ENCODE measurements at places on chromosomes 13 and 19. TPM values are rescaled to one million over a fixed set of nuclear protein-coding genes. Genes with fewer than 3 reads are reported as not detected.

The HIPK4 gene
- 0.08 TPM for total RNA-seq

GRCh38 chr13:60572003-60572798, 175.2 kb downstream of the TDRD3 start:
- DNase-seq = no peak

The CHST8 gene
- total RNA-seq = 0.27 TPM

The C2CD4C gene
- total RNA-seq = 2.7 TPM

DNA sequence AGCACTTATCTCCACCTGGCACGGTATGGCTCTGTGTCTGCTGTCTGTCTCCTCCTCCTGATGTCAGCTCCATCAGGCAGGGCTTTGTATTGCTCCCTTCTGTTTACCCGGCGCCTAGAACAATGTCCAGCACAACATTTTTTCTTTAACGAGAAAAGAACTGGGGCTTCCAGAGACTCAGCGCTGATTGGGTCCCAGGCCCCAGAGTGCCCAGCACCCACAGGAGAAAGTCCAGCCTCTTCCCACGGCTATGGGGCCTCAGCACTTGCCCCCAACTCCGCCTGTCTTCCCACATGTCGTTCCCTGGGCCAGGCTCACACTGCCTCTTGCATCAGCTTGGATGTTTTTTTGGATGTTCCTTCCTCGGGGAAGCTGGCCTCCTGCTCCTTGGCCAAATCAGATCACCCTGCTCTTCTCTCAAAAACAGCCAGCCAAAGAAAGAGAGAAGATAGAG, 6.9 kb downstream of the MYPOP start:
- no peak for DNase-seq

GRCh38 chr13:36445278-36445677, 13.0 kb downstream of the CCNA1 start:
- no peak for DNase-seq

DNA sequence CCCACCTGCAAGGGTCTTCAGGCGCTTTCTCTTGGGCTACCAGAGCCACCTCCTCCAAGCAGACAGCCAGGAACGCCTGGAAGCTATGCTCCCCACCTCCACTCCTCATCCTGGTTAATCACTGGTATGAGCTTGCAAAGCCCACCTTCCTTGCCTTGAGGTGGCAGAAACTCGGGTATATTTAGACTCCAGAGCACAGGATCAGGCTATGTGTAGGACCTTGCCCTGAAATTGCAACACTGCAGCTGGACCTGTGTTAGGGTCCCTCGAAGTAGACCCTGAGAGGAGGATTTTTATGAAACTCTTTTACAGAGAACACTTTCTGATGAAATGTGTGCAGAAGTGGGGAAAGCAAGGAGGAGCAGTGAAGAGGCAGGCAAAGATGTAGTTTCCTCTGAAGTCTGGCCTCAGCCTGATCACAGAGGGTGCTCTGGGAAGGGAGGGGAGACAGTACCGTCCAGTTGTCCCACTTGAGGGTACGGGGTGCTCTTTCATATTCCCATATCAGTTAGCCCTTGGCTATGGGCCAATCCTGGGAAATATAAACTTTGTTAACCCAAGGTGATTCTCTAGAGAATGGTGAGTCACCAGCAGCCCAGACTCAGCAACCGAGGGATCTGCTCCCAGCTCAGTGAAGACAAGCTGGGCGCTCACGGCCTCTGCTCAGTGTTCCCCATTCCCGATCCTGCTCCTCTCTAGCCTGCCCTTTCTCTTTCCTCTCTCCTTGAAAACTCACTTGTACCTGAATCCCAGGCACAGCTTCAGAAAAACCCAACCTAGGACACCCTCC, 157.9 kb downstream of the UQCRFS1 start:
- peak; percentile 35 for DNase-seq

DNA sequence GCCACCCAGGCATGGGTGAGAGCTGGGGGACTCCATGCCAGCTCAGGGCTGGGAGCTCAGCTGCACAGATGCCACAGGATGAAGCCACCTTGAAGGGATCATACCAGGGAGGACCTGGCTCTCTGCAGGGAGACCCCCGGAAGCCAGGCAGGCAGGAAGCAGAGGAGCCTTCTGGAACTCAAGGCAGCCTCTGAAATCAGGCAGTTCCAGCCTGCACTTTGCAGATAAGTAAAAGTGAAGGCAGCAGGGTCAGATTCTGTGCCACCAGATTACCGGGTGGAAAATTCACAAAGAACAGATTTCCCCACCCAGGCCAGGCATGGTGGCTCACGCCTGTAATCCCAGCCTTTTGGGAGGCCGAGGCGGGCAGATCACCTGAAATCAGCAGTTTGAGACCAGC, 2.5 kb downstream of the TMEM259 start:
- DNase-seq = no peak

- DNase-seq = no peak
Measured at GRCh38 chr19:15843203-15843893, 27.9 kb upstream of the OR10H1 start.

The KLK2 gene
- not detected for total RNA-seq

GRCh38 chr13:79846386-79846785, 365.4 kb downstream of the NDFIP2 start:
- DNase-seq = no peak

DNA sequence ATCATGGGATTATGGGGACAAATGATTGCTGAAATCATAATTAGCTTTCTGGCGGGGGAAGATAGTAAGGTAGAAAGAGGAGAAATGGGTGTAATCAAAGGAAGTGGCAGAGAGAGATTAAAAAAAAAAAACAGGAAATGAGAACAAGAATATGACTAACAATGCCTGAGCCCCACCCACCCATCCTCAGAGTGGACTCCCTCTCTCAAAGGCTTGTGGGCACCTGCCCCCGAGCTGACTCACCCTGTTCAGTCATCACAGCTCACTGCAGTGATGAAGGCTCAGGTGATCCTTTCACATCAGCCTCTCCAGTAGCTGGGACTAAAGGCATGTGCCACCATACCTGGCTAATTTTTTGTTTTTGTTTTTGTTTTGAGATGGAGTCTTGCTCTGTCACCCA, 26.4 kb upstream of the TPT1 start:
- DNase-seq = peak; percentile 77

DNA sequence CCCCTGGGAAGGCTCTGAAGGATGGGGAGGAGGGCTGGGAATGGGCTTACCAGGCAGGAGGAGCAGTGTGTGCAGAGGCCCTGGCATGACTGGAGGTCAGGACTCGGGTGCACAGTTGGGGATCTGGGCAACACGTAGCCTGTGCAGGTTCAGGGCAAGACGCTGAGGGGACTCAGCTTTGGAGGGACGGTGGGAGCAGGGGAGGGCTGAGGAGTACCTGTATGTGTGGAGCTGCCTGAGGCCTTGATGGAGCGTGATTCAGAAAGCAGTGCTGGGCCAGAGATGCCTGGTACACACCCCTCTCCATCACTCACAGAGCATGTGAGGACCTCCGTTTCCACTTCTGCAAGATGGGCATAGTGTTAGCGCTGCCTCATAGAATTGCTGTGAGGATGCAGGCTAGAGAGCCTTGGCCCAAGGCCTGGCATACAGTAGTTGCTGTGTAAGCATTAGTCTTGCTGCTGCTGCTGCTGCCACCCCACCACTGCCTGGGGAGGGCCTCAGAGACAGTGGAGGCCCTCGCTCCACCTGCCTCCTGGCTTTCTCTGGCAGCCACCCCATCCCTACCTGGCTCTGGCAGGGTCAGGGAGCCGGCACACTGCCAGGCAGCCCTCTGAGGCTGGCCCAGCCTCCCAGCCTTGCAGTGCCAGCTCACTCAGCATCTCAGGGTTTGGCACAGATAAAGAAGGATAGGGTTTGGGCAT, 2.4 kb downstream of the PAK4 start:
- DNase-seq = no peak

GRCh38 chr19:18008814-18009213, 844 bp downstream of the ARRDC2 start:
- DNase-seq = no peak

- no peak for DNase-seq
Measured at GRCh38 chr13:21637296-21637695, 33.3 kb upstream of the MICU2 start.

DNA sequence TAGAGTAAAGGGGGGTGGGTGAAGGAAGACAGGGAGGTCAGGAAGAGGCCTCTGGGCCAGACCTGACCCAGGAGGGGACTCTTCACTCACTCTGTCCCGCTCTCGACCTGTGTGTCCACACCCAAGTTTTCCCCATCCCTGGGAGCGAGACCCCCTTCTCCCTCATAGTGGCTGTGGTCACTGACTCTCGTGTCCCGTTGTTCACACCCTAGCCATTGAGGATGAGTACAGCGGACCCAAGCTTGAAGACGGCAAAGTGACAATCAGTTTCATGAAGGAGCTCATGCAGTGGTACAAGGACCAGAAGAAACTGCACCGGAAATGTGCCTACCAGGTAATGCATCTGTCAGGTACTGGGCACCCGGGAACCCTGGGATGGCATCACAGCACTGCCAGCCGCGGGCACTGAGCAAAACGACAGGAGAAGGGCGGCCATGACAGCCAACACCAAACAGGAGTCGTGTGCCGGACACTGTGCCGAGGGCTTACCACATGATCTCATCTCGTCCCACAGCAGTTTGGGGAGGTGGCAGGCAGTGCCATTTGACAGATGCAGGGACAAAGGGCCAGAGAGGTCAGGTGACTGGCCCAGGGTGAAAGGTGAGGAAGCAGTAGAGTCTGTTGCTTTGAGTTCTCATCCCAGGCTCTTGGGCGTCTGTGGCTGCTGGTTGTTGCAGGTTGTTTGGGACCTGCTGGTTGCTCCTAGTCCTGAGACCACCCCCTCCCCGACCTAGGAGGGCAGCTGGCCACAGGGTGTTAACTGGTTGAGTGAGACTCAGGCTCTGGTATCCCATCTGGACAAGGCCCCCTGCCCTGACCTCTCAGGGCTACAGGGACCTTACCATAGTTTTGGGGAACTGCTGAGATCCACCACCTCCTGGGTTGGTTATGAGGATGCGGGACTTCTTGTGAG, 29.6 kb downstream of the PPP5C start:
- peak; percentile 73 for DNase-seq

DNA sequence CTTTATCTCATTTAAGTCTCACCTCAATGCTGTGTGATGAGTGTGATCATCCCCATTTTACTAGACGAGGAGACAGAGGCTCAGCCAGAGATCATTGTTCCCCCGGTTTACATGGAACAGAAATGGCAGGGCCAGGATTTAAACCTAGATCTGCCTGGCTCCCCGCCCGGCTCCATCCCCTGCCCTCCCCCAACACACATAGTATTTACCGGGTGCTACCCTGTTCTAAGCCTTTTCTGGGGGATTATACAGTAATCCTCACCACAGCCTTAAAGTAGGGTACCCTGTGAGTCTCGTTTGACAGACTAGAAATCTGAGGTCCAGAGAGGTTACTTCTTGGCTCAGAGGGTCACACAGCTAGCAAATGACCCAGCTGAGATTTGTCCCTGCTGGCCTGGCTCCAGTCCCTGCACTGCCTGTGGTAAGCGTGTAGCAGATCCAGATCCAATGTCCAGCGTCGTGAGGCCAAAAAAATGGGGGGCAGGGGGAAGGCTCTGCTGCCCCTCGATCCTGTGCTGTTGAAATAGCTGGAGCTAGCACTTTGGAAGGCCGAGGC, 3.8 kb upstream of the KLC3 start:
- no peak for DNase-seq

GRCh38 chr13:105725887-105726286, 809.6 kb downstream of the EFNB2 start:
- DNase-seq = no peak

DNA sequence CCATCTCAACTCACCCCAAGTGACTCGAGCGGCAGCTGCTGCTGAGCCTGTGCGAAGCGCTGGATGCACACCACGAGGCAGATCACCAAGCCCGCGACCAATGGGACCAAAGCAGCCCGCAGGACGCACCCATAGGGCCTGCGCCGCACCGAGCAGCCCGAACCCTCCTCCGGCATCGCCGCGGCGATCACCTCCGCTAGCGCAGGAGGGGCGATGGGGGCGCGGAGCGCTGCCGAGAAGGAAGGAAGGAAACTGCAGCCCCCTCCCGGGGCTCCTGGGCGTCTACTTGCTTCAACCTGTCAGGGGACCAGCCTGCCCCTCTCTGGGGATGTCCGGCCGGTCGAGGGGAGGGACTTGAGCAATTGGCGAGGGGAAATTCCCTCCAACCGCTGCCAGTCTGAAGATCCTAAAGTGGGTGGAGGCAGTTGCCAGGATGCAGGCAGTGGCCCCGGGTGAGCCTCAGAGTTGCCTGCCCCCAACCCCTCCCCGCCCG, at the start of gene CD70:
Gene CD70, minus strand, starts transcription at position 324 of the 493 bp plus-strand sequence. Its CDS starts 148 bp downstream, at position 176.
- DNase-seq = no peak

GRCh38 chr19:50362030-50362412, 3.4 kb downstream of the NAPSA start:
- DNase-seq = no peak

DNA sequence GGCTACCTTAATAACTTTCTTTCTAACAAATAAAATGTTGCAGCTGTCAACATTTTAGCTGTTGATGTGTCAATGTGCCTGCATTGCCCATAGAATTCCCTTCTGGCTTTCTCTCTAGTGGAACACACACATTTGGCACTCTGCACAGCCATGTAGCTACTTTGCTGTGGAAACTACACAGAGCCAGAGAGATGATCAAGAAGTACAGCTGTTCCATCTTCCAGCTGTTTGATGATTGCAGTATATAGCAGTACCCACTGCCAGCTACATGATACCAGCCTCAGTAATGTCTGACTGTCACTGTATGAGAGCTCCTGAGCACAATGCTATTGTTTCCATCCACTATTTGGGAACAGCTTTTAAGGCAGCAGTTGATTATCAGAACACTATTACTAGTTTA, 843.0 kb downstream of the PCDH17 start:
- no peak for DNase-seq

The MRPL34 gene
- 136 TPM for total RNA-seq

The NBEA gene
- total RNA-seq = 27.3 TPM

GRCh38 chr13:77544355-77544754, 8.8 kb downstream of the SCEL start:
- DNase-seq = no peak

The HSH2D gene
- 0.32 TPM for total RNA-seq

- DNase-seq = no peak
Measured at GRCh38 chr19:10432736-10433130, 12.4 kb downstream of the PDE4A start.

DNA sequence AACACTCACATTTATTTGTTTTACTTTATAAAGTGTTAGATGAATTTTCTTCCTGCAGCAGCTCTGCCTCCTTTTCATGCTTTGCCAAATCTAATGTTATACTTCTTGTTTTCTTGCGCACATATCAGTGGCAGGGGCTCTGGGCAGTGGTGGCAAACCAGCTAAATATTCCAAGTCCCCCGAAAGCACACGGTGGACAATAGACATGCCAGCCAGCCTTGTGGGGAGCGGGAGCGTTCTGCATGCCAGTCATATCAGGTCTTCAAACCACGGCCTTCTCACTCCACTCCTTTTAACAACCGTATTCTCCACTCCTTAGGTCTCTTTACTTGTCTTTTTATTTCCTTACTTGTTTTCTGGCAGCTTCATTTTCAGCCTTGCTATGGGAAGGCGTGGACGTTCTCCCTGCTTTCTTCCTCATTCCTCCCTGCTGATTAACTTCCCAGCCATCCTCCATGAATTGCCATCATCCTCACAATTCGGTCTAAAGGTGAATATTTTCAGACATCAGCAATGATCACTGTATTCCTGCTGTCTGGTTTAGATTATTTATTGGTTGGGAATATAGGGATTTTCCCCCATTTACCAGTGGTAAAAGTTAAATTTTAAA, 77.1 kb upstream of the WASF3 start:
- DNase-seq = peak; percentile 31

GRCh38 chr19:54262066-54262465, 5.0 kb upstream of the LILRB5 start:
- DNase-seq = no peak

The ZNF627 gene
- total RNA-seq = 6.4 TPM

The DPF1 gene
- total RNA-seq = 0.51 TPM

All from cardiac septum (tissue), 1 donor.